ENCODE measurements at places on chromosomes 7 and 10.

DNA sequence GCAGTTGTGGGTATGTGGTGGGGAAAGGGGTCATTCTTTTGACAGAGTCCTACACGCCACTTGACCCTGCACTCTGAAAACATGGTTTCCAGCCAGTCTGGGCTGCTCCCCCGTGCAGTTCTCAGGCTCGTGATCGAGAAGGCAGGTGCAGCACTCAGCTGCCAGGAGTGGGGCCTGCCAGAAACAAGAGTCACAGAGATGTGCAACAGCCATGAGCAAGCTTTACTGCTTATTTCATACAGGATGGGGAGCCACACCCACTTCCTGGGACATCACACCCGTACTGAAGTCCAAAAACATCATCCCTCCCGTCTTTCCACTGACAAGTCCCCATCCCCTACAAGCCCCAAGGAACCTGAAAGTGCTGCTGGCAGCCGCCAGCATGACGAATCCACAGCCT is 9.3 kb downstream of the ATG9B start:
- no peak for DNase-seq

DNA sequence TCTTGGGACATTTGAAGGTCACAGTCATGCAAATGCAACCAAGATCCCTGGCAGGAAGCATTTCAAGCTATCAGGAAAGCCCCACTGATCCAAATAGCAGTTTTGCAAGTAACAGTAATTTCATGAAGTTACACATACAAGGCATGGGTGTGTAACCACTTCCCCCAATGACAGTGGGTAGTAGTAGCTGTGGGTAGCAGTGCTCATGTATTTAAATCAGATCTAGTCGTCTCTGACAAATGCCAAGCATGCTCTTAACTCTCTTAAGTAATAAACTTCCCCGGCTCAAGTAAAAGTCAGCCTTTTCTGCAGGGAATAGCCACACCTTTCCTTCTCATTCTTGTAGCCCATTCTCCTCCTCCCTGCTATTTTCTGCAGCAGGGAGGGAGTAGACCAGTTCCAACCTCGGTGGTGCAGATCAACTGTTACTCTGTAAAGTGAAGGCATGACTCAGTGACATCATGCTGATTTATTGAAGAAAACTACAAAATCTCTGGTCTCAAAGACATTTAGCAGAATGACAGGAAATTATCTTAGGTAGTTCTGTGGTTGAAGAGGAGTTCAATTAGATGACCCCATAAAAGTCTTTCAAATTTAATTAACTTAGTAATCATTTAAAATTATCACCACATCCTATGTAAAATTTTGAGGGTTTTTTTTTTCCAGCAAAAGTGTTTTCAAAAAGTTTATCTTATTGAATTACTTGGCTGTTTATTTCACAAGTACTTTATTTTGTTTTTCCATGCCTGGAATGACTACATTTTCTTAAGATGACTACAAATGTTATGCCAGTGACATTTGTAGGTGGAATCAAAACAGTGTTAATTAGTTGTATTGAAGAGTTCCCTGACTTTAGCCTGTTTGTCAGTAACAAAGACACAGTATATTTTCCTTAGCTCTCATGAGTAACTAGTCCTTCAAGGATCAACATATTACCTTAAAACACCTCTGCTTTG is 568.3 kb downstream of the INHBA start:
- DNase-seq: no peak

GRCh38 chr7:54799792-54800191 is 40.8 kb upstream of the SEC61G start:
- no peak for DNase-seq

DNA sequence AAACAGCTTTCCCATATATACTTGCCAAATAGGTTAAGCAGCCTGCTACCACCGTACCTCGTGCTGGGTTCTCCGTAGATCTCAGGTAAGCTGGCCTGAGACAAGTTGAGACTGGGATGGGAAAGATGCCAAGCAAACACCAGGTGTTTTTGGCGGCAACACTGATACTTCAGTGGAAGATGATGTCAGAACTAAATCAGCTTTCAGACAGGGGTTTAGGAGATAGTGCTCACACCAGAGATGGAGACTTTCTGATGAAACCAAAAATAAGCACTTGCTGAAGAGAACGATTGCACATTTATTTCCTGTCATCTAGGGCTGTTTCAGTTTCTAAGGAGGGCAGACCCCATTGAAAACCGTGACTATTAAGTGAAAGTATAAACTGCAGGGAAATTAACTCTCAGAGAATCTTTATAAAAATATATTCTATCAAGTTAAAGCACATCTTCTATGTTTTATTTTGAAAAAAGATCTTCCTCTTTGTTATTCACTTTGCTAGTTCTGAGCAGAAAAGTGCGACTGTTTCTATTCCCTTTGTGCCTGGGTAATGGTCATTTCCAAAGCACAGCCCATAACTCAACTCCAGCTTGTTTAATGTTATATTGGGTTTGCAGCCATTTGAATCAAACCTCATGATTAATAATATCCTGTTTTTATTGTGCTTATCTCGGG is 149.9 kb downstream of the CPED1 start:
- DNase-seq: peak; percentile 79
